D721Med (cell line): ENCODE measurements at places on chromosomes 2 and 18.

DNA sequence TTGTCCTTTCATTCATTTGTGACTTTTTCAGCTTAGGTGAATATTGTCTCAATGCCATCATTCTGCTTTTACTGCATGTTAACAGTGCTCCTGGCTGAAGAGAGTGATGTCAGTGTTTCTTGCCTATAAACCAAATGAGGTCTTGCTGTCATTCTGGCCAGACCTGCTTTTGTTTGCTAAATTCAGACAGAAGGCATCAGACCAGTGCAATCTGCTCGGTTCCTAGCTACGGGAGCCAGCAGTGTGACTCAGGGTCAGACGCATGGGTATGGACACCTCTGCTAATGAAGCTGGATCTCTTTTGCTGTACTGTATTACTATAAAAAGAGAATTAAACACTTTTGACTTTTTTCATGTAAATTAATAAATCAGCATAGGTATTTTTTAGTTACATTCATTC is 178.9 kb downstream of the TMEM182 start:
- DNase-seq: no peak

- no peak for DNase-seq
Measured at GRCh38 chr2:118315606-118316005, 227.3 kb downstream of the INSIG2 start.

GRCh38 chr2:155651851-155652250 is 680.7 kb downstream of the NR4A2 start:
- DNase-seq: no peak

DNA sequence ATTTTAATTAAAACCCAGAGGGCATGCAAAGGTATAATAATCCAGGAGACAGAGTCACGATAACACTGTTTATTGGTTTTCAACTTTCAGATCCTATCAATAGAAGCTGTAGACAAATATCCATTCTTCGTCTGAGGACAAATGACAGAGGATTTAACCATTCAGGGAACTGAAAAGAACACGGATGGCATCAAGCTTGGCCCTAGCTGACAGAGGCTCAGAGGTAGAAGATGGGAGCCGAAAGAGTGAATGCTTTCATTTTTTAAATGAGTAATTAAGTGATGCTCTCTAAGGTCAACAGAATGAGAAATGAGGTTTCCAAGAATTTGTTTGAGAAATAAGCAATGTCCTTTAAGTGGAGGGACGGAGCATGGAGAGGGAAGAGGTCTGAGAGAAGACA is 62.1 kb downstream of the BCL2 start:
- no peak for DNase-seq

- DNase-seq: no peak
Measured at GRCh38 chr18:11489266-11489899, 120.0 kb upstream of the SLC35G4 start.

DNA sequence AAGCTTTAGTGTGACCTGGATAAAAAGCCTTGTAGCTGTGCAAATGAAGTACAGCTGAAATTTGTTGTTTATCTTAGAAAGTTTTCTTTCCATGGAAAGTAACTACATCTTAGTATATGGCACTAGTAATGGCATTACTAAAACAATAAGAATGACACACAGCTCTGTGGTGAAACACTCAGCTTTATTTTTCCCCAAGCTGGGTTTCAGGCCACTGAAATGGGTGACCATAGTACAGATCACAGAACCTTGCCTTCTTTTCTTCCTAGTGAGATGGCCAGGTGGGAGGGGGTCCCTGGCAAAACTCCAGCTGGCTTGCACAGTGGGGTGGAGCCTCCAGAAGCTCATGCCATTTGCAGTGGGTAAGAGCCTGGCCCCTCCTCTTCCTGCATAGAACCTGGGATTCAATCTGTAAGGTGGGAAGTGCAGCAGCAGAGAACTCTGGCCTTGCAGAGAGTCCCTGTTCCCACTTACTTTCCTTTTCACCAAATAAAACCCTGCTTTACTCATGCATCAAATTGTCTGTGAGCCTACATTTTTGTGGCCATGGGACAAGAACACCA is 17.6 kb upstream of the GRP start:
- DNase-seq: no peak

DNA sequence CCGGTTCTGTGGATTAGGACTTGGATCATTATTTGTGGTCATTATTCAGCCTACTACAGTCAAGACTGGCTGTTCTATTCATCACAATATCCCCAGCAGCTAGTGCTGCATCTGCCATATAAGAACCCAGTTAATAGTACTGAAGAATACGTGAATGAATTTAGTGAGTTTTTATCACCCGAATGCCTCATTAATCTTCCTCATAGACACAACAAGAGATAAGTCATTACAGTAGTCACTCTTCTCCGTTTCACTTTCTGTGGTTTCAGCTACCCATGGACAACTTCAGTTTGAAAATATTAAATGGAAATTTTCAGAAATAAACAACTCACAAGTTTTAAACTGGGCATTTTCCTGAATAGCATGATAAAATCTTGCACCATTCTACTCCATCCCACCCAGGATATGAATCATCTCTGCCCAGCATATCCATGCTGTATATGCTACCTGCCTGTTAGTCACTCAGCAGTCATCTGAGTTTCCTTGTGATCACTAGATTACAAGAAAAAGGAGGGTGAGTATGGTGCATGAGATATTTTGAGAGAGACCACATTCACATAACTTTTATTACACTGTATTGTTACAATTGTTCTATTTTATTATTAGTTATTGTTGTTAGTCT is 363.7 kb upstream of the CHAC2 start:
- no peak for DNase-seq

GRCh38 chr2:101718993-101719571 is 21.6 kb downstream of the MAP4K4 start:
- DNase-seq: no peak
